ENCODE measurements at places on chromosomes 13 and 19. TPM values are rescaled to one million over a fixed set of nuclear protein-coding genes. Genes with fewer than 3 reads are reported as not detected.

DNA sequence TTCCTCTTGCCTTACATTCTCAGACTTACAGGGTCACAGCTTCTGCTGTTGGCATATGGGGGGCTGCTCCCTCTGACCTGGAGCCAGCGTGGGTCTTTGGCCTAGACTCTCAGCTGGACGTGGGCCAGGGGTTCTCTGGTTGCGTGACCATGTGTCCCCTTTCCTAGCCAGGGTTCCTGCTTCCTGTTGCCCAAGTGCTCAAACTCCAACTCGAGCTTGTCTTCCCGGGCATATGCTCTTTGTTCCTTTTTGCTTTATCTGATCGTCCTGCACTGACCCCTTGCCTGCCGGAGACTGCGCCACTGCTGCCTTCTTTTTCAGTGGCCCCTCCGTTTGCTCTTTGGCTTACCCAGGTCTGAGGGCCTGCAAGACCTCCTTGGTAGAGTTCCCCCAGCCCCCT is 25.3 kb upstream of the GPR183 start:
- no peaks in the 10 kb centered on the region for H3K4me1 ChIP-seq
- H3K27ac ChIP-seq: no peak overlapping the region
- H3K36me3 ChIP-seq: peaks cover 23% of the 10 kb centered on the region
- no peak overlapping the region for H3K4me3 ChIP-seq
- H3K27me3 ChIP-seq: no peaks in the 10 kb centered on the region

DNA sequence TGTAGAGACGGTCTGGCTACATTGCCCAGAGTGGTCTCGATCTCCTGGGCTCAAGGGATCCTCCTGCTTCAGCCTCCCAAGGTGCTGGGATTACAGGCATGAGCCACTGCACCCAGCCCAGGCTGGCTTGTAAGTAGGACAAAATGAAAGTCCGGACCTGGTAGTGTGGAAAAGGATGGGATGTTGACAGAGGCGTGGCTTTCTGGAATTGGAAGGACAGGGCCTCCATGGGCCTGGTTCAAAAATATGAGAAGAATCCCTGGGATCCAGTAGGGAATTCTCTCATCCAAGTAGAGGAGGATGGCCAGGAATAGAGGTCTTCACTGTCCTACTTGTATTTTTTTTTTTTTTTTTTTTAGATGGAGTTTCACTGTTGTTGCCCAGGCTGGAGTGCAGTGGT is 64.9 kb downstream of the TRPM4 start:
- DNase-seq: no peak
- no peaks in the 10 kb centered on the region for H3K36me3 ChIP-seq
- H3K27ac ChIP-seq: no peak overlapping the region
- H3K4me3 ChIP-seq: no peak overlapping the region

GRCh38 chr13:72109863-72110262 is 242.9 kb upstream of the DACH1 start:
- no peaks in the 10 kb centered on the region for H3K27me3 ChIP-seq
- no peaks in the 10 kb centered on the region for H3K36me3 ChIP-seq
- DNase-seq: no peak
- no peak overlapping the region for H3K27ac ChIP-seq
- H3K4me3 ChIP-seq: no peak overlapping the region

- DNase-seq: no peak
- H3K4me1 ChIP-seq: no peaks in the 10 kb centered on the region
- H3K4me3 ChIP-seq: no peak overlapping the region
- H3K36me3 ChIP-seq: no peaks in the 10 kb centered on the region
- H3K27ac ChIP-seq: no peak overlapping the region
These were observed 116.6 kb upstream of the UQCRFS1 start for GRCh38 chr19:29329460-29330134.

GRCh38 chr19:48283908-48284307 is 14.0 kb downstream of the ZNF114 start:
- no peak overlapping the region for H3K27ac ChIP-seq
- no peaks in the 10 kb centered on the region for H3K36me3 ChIP-seq
- H3K27me3 ChIP-seq: no peaks in the 10 kb centered on the region
- H3K4me3 ChIP-seq: no peak overlapping the region
- no peak for DNase-seq

GRCh38 chr19:45643927-45644771 is 5.0 kb upstream of the EML2 start:
- no peaks in the 10 kb centered on the region for H3K27me3 ChIP-seq
- H3K27ac ChIP-seq: no peak overlapping the region
- H3K4me3 ChIP-seq: no peak overlapping the region
- no peaks in the 10 kb centered on the region for H3K36me3 ChIP-seq

DNA sequence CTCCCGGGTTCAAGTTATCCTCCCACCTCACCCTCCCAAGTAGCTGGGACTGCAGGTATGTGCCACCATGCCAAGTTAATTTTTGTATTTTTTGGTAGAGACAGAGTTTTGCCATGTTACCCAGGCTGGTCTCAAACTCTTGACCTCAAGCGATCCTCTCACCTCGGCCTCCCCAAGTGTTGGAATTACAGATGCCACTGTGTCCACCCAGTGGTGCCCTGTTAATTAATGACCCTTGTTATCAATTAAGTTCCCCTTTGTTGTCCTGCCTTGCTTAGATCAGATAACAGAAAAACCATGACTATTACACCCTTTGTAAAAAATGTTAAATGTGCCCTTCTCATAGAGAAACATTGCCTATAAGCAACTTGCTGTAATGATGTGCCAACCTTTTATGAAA is 34.4 kb upstream of the IGFL1 start:
- H3K4me3 ChIP-seq: no peak overlapping the region
- no peaks in the 10 kb centered on the region for H3K4me1 ChIP-seq
- no peak for DNase-seq
- peaks cover 23% of the 10 kb centered on the region for H3K27me3 ChIP-seq
- no peak overlapping the region for H3K27ac ChIP-seq
- no peaks in the 10 kb centered on the region for H3K36me3 ChIP-seq

GRCh38 chr13:73952648-73953047 is 181.6 kb downstream of the KLF12 start:
- H3K36me3 ChIP-seq: no peaks in the 10 kb centered on the region
- DNase-seq: no peak
- H3K4me3 ChIP-seq: no peak overlapping the region
- no peaks in the 10 kb centered on the region for H3K4me1 ChIP-seq
- no peaks in the 10 kb centered on the region for H3K27me3 ChIP-seq

DNA sequence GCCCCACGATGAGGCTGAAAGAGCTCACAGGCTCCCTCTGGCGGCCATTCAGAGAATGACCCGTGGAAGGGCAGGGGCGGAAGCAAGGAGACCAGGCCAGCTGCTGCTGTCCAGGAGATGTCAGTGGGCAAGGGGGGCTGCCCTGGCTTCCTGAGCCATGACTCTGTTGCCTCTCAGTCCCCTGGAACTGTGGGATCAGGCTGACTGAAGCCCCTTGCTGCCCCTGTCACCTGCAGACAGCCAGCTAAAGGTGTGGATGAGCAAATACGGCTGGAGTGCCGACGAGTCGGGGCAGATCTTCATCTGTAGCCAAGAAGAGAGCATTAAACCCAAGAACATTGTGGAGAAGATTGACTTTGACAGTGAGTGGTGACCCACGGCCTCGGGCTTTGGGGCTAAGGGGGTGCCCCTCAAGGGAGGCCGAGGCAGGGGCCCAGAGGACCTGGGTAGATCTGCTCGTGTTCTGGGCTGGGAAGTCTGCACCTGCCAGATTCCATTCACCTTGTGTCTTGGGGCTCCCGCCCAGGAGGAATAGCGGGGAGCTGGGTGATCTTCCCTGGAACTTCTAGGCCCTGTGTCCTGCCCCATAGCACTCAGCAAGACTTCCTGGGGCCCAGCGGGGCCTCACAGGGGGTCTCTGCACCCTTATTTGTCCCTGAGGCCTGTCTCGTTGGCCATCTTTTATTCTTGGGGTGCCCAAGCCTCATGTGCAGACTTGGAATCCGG is 12.5 kb upstream of the ACTN4 start:
- peak overlapping the region; percentile 36 for H3K27ac ChIP-seq
- no peak overlapping the region for H3K4me3 ChIP-seq
- peak; percentile 64 for DNase-seq
- peaks cover 75% of the 10 kb centered on the region for H3K36me3 ChIP-seq

- peaks cover 19% of the 10 kb centered on the region for H3K4me1 ChIP-seq
- no peak overlapping the region for H3K27ac ChIP-seq
- no peaks in the 10 kb centered on the region for H3K27me3 ChIP-seq
- no peak for DNase-seq
- peaks cover 13% of the 10 kb centered on the region for H3K36me3 ChIP-seq
These were observed 2.3 kb downstream of the SIN3B start for GRCh38 chr19:16831531-16831930.

DNA sequence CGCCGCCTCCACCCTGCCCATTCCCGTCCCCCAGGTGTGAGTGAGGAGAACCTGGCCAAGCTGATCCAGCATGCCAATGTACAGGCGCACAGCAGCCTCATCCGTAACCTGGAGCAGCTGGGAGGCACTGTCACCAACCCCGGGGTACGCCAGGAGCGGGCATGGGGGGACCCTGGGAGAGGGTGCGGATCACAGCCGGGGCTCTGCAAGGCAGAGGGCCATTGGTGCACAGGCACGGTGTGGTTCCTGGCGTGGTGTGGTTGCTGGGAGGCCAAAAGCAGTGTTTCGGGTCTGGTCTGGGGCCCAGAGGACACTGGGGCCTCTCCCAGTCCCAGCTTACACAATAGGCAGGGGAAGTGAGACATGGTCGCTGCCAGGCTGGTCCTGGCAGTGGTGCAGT is 8.3 kb downstream of the STXBP2 start:
- no peak overlapping the region for H3K27ac ChIP-seq
- no peak overlapping the region for H3K4me3 ChIP-seq
- H3K27me3 ChIP-seq: no peaks in the 10 kb centered on the region
- no peak for DNase-seq
- no peaks in the 10 kb centered on the region for H3K36me3 ChIP-seq
- no peaks in the 10 kb centered on the region for H3K4me1 ChIP-seq

DNA sequence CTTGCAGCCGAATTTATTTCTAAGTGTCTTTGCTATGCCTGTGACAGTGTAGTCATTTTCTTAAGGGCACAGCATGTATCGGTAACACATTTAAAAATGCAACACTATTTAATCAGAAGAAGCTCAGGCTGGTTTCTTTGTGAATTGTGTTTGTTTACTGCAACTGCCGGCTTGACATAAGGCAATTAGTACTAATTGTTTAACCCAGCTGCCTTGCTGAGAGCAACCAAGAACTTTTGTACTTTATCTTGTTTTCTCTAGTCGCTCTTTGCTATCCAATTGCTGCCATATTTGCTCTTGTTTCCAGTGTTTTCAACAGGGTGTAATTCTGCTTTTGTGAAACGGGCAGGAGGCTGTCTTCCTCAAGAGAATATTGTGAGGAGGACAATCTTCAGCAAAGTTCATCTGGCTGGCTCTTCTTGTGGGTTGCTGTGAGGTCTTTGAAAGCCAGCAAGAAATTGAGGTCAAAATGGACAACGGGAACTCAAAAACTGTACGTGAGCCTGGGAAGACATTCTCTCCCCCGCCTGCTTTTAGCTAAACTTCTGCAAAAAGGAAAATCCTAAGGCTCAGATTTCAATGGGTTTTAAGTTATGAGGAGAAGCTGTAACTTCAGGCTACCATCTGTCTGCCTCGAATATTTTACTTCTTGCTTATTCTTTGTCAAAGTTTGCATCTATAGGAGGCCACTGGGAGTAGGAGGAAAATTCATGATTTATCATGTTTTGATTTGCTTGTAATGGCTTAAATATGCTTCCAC is 75.8 kb upstream of the TSHZ3 start:
- no peak for DNase-seq
- peaks cover 3% of the 10 kb centered on the region for H3K27me3 ChIP-seq
- H3K4me1 ChIP-seq: no peaks in the 10 kb centered on the region
- no peak overlapping the region for H3K4me3 ChIP-seq

DNA sequence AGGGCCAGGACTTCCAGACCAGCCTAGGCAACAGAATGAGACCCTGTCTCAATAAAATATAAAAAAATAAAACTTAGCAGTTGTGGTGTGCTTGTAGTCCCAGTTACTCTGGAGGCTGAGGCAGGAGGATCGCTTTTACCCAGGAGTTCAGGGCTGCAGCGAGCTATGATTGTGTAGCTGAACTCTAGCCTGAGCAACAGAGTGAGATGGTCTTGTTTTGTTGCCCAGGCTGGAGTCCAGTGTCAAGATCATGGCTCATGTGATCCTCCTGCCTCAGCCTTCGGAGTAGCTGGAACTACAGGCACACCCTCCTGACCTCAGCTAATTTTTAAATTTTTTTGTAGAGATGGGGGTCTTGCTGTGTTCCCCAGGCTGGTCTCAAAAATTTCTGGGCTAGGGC is 4.3 kb upstream of the JUNB start:
- no peaks in the 10 kb centered on the region for H3K36me3 ChIP-seq
- no peaks in the 10 kb centered on the region for H3K27me3 ChIP-seq
- no peak overlapping the region for H3K4me3 ChIP-seq
- no peak for DNase-seq
- H3K27ac ChIP-seq: peak overlapping the region; percentile 99
- H3K4me1 ChIP-seq: peaks cover 47% of the 10 kb centered on the region

GRCh38 chr13:66778461-66778860 is 451.7 kb downstream of the PCDH9 start:
- H3K27me3 ChIP-seq: no peaks in the 10 kb centered on the region
- no peak overlapping the region for H3K27ac ChIP-seq
- peaks cover 3% of the 10 kb centered on the region for H3K4me1 ChIP-seq
- H3K36me3 ChIP-seq: no peaks in the 10 kb centered on the region
- H3K4me3 ChIP-seq: no peak overlapping the region

- H3K27ac ChIP-seq: no peak overlapping the region
- H3K4me3 ChIP-seq: no peak overlapping the region
- H3K27me3 ChIP-seq: no peaks in the 10 kb centered on the region
These were observed 135.7 kb downstream of the USP12 start for GRCh38 chr13:27035892-27036235.

- H3K36me3 ChIP-seq: peaks cover 4% of the 10 kb centered on the region
- no peaks in the 10 kb centered on the region for H3K27me3 ChIP-seq
- H3K27ac ChIP-seq: no peak overlapping the region
- H3K4me1 ChIP-seq: no peaks in the 10 kb centered on the region
- no peak for DNase-seq
- no peak overlapping the region for H3K4me3 ChIP-seq
These were observed 244.2 kb downstream of the PCCA start for GRCh38 chr13:100333141-100333540.

- no peaks in the 10 kb centered on the region for H3K4me1 ChIP-seq
- H3K27ac ChIP-seq: no peak overlapping the region
- DNase-seq: no peak
- H3K36me3 ChIP-seq: no peaks in the 10 kb centered on the region
- H3K27me3 ChIP-seq: no peaks in the 10 kb centered on the region
These were observed 194.2 kb downstream of the POU4F1 start for GRCh38 chr13:78409172-78409571.

The MTUS2 gene
- total RNA-seq: 35.9 TPM

The DLEU7 gene
- total RNA-seq: not detected

The ZNF66 gene
- 2.2 TPM for total RNA-seq

The TNNT1 gene
- 41.0 TPM for total RNA-seq

The VSTM2B gene
- not detected for total RNA-seq

The ATP4B gene
- total RNA-seq: not detected

The ASPDH gene
- not detected for total RNA-seq

The NLRP7 gene
- total RNA-seq: not detected

The C13orf42 gene
- total RNA-seq: not detected

Data from heart left ventricle (tissue), 16 donors.